Activated naive CD4-positive, alpha-beta T cell (primary cell): ENCODE measurements at places on chromosomes 6 and 20.

DNA sequence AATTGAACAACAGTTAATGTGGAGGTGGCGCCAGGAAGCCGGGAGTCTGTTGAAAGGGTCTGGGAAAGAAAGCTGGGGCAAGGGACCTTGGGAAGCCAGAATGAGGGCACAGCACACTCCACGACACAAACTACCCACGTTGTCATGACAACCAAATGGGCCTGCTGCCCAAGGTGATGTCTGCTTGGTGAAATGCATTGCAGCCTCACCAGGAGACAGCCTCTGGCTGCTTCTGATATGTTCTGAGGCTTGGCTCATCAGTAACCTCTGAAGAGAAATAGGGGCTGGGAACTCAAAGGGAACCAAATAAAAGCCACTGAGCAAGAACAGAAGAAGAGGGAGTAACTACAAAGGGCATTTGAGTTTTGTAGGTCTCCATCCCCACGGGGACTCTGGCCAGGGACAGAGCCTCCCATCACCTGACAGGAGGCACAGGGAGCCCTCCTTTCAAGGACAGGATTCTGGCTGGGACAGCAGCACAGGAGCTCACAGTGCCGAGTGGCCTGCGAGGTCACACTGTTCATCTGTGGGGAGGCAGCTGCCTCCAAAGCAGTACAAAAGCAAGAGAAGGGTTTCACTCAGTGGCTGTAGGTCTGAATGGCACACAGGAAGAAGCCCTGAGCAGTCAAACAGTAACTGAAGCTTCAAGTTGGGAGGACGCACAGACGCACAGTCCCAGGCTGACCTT is 44.6 kb upstream of the KCNK16 start:
- DNase-seq, result no peak

- DNase-seq, result no peak
These were observed 637.0 kb downstream of the COL12A1 start for GRCh38 chr6:74568861-74569260.

DNA sequence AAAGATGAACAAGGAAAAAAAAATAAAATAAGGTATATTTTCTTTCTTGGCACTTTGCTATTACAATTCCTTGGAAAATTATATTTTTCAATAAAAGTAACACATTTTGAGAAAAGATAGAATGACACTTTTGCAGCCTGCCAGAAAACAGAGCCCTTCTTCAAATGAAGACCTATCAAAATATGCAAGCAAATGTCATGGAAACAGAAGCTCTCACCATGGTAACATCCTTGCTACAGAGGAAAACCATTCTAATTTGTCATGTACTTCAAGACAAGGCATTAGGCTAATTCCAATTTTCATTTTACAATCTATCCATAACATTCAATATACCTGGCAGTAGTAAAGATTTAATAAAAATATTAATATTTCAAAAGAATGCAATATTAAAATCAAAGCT is 177.9 kb downstream of the RNGTT start:
- no peak for DNase-seq

- DNase-seq, result no peak
These were observed 5.1 kb upstream of the TMEM181 start for GRCh38 chr6:158554611-158555361.

GRCh38 chr20:44393608-44394451 is 38.3 kb downstream of the HNF4A start:
- no peak for DNase-seq

- DNase-seq, result no peak
These were observed 23.2 kb upstream of the HSF2 start for GRCh38 chr6:122376246-122376645.

DNA sequence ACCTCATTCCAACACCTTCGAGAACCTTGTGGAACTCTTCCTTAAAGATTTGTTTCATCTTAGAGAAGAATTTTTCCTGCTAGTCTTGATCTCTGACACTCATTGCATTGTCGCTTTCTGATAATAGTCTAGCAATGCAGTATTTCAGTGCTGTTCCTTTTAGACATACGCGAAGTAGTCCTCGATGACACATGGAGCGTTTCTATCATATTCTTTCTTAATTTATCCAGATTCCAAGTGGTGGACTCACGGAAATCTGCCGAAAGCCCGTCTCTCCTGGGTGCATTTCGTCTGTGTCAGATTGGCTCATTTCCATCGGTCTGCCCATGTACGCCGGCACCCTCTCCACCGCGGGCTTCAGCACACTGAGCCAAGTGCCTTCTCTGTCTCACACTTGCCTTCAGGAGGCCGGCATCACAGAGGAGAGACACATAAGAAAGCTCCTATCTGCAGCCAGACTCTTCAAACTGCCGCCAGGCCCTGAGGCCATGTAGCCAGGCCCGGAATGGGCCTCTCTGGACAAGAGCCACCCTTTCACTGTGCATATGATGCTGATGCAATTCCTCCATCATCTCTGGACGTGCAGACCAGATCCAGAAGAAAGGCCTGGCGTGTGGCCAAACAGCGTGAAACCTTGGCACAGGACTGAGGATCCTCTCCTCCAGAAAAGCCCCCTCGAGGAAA is 198.6 kb upstream of the UST start:
- DNase-seq, result no peak

GRCh38 chr6:123276546-123276980 is 280.5 kb downstream of the CLVS2 start:
- DNase-seq, result no peak

GRCh38 chr6:157527471-157527907 is 146.5 kb downstream of the ZDHHC14 start:
- DNase-seq, result no peak

GRCh38 chr20:20566516-20566915 is 145.9 kb downstream of the RALGAPA2 start:
- no peak for DNase-seq

DNA sequence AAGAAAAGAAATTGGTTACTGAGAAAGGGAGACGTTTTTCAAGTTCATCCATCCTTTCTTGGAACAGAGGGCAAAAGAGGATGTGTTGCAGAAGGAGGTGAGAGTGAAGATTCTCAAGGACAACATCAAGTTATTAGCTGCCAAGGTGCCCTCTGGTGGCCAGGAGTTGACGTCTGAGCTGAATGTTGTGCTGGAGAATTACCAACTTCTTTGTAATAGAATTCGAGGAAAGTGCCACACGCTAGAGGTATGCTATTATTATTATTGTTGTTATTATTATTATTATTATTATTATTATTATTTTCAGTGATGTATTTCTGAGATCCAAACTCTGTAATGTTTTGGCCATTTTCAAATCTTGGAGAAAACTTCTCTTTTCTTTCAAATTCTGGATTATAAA is 197.0 kb downstream of the UTRN start:
- DNase-seq, result peak; percentile 15

DNA sequence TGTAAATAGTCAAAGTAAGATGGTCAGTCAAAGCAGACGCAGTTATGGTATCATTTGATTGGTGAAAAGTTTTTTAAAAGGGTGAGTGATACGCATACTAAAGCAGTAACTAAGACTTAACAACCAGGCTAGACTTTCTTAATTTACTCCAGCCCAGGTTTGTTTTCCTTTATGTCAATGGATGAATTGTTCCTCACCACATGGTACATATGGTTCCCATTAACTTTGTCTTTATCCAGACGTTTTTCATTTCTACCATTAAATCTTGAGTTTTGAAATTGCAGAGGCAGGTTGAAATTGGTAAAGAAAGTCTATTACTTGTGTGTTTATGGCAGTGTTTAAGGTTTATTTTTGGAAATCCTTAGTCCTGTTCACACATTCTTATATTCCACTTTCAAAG is 98.5 kb upstream of the SCGN start:
- DNase-seq, result no peak

DNA sequence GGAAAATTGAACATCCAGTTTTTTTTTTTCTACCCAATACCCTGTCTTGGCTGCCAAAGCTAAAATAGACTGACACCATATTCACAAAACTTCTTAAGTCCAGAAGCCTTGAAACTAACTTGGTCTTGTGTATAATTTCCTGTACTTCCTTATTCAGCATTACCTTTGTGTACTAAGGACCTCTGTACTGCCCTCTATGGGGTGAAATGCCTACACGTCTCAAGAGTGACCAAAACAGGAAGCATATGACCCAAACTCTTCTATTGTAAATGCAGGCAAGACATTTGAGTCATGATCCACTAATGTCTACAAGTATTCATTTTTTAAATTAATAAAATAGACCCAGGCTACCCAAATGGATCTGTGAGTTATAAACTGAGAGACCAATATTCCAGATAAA is 50.4 kb downstream of the HMGCLL1 start:
- no peak for DNase-seq

DNA sequence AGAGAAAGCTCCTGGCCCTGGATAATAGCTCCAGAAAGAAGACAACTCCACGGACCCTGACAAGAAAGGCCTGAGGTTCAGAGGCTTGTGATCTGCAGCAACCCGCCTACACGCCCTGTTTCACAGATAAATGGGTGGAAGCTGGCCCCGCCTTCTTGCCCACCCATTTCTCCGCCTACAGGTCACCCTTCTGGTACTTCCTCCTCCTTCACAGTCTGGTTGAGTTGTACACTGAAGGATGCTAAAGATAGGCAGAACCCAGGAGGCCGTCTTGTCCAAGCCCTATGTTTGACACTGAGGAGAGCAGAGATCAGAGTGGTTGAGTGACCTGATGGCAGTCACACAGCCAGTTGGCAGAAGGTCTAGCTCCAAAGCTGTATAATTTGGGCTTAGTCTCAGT is 34.2 kb upstream of the MDGA1 start:
- peak; percentile 13 for DNase-seq

GRCh38 chr20:36248836-36249235 is 12.6 kb downstream of the AAR2 start:
- no peak for DNase-seq

DNA sequence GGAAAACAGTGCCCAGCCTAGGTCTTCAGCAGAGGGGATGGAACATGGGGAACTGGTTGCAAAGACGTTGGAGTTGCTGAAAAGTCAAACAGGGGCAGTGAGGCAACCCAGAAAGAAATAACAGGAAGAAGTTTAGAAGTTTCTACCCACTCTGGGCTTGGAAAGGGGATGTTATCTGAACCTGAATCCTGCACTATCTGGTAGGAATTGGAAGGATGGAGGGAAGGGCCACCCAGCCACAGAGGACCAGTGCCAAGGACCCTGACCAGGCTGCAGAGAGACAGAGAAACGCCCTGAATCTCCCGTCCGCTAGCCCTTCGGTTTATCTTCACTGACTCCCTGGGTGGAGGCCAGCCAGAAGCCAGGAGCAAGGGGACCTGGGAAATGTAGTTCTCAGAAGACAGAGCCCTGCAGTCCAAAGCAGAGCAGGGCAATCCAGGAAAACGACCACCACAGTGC is 217.3 kb upstream of the RREB1 start:
- DNase-seq, result no peak

GRCh38 chr6:54874349-54875048 is 27.9 kb downstream of the FAM83B start:
- no peak for DNase-seq

- DNase-seq, result no peak
These were observed 87.5 kb downstream of the ZFP64 start for GRCh38 chr20:52103913-52104545.

GRCh38 chr20:25281541-25281991 is 33.7 kb downstream of the PYGB start:
- DNase-seq, result no peak

GRCh38 chr6:128310451-128310850 is 209.9 kb downstream of the PTPRK start:
- no peak for DNase-seq

GRCh38 chr6:39980839-39981580 is 46.7 kb upstream of the MOCS1 start:
- no peak for DNase-seq

GRCh38 chr6:34205916-34206315 is 30.8 kb upstream of the HMGA1 start:
- no peak for DNase-seq

DNA sequence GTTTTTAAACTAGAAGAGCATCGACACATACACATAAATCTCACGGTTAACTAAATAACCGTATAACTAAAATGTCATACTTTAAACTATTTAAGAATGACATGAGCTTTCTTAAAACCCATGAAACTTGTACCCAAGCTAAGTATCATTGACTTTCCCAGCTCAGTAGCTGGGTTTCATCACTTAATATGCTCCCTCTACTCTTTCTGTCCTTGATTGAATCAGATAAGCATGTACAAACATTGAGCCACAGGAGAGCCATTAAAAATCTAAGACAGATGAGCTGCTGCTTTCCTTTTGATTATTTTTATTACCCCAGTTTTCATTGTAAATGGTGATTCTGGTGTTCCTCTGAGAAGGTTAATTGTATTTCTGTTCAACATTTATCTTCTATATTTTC is 115.8 kb downstream of the FOXO3 start:
- no peak for DNase-seq

GRCh38 chr20:9551808-9552550 is 37.6 kb downstream of the LAMP5 start:
- no peak for DNase-seq

DNA sequence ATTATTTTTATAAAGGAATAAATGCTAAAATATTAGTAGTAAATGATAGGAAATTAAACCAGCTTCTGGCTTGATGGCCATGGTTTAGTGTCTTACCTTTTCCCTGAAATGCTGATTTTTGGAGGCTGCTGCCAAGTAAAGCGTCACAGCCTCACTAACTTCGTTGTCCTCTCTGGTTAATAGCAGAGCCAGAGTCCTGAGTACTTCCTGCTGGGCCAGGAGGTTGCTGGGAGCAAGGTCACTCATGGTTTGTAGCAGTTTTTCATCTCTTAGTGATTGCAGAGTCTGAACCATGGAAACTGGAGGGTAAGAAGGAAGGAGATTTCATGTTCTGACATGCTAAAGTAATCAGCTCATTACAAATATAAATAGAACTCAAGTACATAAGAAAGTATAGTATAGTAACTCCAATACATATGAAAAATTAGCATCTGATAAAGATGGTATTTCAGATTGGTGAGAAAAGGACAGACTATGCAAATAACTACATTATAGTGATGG is 26.5 kb upstream of the ARMH2 start:
- DNase-seq, result no peak

GRCh38 chr6:68038815-68039408 is 596.2 kb upstream of the ADGRB3 start:
- no peak for DNase-seq

DNA sequence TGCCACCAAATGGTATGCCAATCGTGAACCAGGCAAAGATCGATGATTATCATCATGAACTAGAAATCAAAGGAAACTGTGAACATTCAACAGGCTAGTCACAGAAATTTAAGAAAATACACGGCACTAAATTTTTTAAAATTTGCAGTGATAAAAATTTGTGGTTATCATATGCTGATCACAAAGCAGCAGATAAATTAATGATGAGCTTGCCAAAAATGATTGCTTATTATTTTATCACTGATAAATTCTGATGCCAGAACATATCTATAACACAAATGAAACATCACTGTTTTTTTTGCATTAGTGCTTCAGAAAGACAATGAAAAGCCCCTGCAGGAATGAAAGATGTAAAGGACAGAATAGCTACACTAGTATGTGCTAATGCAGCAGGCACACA is 1413.2 kb upstream of the MAP3K7 start:
- no peak for DNase-seq

DNA sequence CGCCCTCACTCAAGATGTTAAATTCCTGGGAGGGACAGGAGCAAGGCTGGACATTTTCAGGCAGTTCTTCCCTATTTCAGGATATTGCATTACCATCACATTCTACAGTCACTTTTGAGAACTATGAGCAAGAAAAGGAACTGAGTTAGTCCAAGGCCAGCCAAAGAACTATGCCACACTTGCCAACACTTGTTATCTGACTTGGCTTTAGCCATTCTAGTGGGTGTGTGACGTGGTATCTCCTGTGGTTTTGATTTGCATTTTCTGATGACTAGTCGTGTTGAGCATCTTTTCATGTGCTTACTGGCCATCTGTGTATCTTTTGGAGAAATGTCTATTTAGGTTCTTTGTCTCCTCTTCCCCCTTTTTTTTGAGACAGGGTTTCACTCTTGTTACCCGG is 12.0 kb downstream of the XRN2 start:
- DNase-seq, result no peak

- no peak for DNase-seq
These were observed 53.4 kb downstream of the AKAP12 start for GRCh38 chr6:151292974-151293687.
